Gastroesophageal sphincter (tissue), 4 donors: ENCODE measurements at places on chromosomes 6 and 20. TPM values are rescaled to one million over a fixed set of nuclear protein-coding genes. Genes with fewer than 3 reads are reported as not detected.

Gene BCLAF1
- total RNA-seq = 113 TPM

GRCh38 chr6:14459315-14459714, 341.7 kb downstream of the CD83 start:
- ATAC-seq = no peak

Gene PCSK2
- 8.5 TPM for total RNA-seq

DNA sequence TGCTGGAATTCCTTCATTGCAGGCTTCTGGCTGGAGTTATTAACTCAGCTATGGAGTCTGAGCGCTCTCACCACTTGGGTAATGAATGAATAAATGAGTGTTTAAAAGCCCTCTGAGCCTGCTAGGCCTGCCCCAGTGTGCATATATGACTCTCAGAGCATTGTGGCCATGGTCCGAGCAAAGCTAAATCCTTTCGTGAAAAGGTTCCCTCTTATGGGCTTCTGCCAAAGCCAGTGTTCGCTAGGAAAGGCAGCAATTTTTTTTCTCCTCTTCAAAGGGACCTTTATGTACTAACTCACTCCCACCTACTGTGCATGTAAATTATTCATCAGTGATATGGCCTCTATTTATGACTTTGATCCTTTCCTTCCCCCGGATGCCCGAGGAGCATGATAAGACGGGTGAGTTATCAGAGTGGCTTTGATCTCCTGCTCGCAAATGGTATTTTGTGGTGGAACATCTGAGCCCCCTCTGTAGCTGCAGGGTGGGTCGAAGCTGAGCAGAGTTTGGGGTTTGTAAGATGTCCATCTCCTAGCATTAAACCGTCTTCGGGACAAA, 88.6 kb downstream of the LINC00237 start:
- no peak for ATAC-seq

GRCh38 chr6:13710552-13711323, 897 bp downstream of the RANBP9 start:
- no peak for ATAC-seq

Gene STMND1
- not detected for total RNA-seq

DNA sequence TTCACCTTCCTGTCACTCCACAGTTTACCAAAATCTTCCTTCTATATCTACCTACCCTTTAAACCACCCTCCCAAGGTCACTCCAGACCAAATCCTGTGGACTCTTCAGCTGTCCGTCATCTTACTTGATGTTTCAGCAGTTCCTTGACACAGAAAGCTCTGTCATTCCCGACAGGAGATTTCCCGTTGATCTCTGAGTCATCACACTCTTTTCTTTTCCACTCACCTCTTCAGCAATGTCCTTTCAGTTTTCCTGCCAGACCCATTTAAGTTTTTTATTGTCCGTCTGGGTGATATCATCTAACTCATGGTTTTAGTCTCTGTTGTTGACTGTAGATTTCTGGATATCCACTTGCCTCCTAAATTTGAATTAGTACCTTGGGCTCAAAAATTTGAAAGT, 69.9 kb upstream of the SCGN start:
- ATAC-seq = no peak

DNA sequence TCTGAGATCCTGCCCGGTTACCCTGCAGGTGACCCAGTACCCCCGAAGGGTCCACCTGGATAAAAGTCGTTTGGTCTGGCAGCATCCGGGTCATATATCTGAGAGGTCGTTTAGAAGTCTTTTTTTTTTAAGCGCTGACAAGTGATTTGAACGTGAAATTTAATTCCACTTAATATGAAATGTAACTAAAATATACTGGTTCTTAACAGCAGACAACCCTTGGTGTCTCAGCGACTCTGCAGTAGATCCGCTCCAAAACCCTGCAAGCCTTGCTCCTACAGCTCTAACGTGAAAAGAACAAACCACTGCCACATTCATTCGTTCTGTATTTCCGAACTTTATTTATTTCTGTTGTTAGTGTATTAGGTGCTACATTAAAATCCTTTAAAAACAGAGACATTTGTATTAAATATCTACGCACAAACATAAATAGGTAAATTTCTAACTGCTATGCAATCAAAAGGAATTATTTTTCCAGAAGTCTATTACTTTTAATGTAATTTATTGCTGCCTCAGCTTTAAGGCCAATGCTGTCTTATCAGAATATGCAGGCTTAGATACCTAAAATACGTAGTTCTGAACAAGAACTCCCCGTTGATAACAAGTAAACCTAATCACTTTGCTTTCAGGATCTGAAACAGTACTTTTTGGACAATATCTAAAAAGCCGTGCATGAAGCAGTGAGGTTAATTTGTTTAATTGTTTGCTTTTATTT, 33.5 kb upstream of the TCF21 start:
- no peak for ATAC-seq

Gene TSBP1
- not detected for total RNA-seq

Gene COX4I2
- total RNA-seq = 40.9 TPM

GRCh38 chr6:79656134-79656533, 25.0 kb downstream of the SH3BGRL2 start:
- no peak for ATAC-seq

DNA sequence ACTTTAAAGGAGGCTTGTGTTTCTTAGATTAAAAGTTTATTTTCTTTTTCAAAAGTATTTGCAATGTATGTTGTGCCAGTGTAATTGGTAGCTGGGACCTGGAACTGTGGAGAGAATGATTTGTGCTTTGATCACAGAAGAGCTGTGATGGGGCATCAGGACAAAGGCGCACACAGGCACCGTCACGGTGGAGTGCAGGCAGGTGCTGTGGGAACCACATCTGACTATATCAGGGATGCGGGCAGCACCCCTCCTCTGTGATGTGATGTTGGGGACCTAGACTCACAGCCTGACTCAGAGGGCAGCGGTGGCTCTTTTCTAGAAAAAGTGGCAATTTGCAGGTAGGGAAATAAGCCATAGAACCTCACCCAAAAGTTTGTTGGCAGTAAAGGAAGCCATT, 34.5 kb downstream of the SYTL3 start:
- ATAC-seq = no peak

Gene SSTR4
- not detected for total RNA-seq

DNA sequence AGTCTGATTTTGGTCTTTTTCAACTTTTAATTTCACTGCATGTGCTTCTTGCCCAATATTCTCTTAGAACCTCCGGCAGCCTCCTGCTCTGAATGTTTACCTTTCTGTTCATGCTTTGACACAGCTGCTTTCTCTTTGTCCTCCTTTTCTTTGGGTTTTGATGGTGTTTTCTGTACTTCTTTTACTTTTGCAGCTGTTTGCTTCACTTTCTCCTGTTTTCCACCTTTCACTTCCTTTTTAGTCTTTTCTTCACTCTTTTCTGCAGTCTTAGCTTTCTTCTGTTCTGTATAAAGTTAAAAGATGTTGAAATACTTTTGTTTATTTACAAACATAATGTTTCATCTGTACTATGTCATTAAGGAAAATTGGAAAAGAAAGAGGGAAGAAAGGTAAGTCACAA, 133.1 kb downstream of the TRDN start:
- ATAC-seq = no peak

Gene MOG
- total RNA-seq = not detected

DNA sequence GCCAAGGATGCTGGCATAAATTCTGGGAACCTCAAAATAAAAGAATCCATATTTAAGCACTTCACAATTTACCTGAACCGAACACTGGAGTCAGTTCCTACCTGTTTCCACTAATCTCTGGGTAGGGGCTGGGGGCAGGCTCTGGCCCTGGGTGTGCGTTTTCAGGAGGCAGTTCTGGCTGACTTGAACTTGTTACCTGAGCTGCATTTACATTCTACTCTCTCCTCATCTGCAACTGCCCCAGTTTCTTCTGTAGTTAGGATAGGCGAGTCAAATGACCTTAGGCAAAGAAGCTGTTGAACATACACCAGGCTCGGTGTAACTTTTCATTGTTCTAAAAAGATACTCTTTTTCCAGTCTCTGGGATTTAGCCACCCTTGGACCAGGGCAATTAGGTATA, 13.2 kb downstream of the CARMIL1 start:
- no peak for ATAC-seq

DNA sequence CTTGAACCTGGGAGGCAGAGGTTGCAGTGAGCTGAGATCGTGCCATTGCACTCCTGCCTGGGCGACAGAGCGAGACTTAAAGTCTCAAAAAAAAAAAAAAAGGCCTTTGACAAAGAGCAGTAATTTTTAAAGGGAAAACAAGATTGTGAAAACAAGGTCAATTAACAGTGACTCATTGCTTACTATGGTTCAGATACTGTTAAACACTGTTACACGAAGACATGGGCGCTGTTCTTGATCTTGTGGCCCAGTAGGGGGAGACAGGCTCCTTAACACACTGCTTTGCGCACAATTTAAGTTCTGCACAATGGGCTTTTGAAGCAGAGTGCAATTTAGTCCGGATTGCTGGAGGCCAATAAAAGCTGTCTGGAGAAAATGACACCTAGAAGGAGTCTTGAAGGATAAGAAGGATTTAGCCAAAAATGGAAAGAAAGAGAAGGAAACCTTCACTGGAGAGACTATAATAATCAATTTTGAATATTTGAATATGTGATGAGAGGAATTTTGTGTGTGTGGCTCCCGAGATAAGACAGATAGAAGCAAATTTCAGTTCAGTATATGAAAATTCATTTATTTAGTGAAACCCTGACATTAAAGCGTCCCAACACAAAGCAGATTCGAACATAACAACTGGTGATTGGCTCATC, 6.0 kb upstream of the LATS1 start:
- peak; percentile 67 for ATAC-seq

Gene PLAGL1
- 16.1 TPM for total RNA-seq

Gene TRIM15
- total RNA-seq = not detected

DNA sequence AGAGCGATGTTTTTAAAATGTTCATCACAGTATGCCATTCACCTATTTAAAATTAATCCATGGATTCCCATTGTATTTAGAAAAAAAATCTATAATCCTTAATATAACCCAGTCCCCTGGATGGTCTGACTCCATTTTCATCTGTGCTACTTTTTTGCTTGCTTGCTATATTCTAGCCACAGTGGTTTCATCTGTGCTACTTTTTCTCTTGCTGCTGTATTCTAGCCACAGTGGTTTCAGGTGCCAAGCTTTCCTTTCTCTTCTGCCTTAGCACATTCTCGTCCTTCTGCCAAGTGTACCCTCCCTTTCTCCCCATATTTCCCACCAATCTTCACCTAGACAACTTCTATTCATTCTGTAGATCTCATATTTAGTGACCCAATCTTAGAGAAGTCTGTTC, 33.3 kb upstream of the SOX4 start:
- ATAC-seq = no peak

- no peak for ATAC-seq
These were observed 19.0 kb downstream of the HS3ST5 start for GRCh38 chr6:114323784-114324183.

Gene AKAP7
- total RNA-seq = 15.1 TPM

DNA sequence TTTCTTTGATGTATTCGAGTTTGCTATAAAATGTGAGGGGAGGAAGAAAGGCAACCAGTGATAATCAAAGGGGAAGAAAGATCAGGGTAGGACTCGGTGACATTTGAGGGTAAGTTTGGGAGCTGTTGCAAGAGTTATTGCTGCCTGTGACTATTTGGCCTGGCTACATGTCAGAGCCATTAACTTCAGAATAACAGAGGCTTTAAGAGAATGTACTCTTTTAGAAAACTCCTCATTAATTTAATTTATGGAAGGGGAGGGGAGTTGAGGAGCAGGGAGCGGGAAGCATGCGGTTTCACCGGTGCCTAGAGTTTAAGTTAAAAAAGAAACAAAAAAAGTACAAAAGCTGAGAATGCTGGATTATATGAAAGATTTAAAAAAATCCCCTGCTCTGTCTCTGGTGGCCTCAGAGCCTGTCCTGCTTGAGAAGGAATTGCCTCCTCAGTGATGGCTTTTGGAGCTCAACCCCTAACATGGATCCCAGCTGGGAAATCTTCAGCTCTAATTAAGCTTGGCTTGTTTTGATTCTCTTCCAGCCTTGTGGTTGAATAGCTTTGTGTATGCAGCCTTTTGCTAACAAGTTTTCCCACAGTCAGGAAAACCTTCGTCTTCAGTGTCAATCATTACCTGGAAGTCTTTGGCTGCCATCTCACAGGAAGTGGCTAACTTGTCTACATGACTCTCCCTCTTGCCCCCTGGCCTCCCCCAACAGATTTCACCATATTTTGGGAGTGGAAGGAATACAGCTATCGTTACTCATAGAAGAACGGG, 238.2 kb downstream of the SOX4 start:
- no peak for ATAC-seq

Gene KCNG1
- not detected for total RNA-seq

GRCh38 chr6:37359039-37359438, 5.3 kb downstream of the RNF8 start:
- ATAC-seq = no peak

DNA sequence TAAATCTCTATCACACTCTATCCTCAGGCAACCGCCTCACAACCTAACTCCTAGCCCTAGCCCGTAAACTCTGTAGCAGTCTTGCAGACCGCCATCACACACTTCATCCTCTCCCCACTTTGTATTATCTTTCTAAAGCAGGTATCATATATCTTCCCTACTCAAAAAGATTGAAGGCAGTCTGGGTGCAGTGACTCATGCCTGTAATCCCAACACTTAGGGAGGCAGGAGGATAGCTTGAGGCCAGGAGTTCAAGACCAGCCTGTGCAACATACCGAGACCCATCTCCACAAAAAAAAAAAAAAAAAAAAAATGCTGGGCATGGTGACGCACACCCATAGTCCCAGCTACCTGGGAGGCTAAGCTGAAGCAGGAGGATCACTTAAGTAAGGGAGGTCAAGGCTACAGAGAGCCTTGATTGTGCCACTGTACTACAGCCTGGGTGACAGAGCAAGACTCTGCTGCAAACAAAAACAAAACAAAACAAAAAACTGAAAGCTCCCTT, 22.9 kb downstream of the RANBP9 start:
- ATAC-seq = no peak

Gene LRRN4
- not detected for total RNA-seq

DNA sequence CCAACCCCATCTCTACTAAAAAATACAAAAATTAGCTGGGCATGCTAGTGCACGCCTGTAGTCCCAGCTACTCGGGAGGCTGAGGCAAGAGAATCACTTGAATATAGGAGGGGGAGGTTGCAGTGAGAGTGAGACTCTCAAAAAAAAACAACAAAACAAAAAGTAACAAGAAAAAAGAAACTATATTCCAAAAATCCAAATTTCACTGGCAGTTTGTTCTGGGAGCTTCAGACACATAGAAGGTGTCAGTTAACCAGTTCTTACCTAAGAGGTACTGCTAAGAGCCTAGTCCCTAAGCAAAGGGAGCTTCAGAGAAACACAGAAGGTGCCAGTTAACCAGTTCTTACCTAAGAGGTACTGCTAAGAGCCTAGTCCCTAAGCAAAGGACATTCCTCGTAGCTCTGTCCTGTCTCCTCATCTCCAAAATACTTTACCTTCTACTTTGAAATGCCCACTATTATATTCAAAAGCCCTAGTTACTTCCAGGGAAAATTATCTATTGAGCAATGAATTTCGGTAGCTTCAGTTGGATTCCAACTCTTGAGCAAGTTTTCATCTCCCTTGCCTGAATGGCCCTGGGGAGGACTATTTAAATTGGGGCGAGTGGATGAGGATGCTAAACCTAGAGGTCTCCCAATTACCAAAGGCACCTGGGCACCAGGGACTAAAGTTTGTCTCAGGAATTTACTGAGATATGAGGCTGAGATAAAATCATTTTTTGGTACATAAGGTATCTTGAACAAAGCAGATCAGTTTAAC, 41.0 kb downstream of the HFE start:
- ATAC-seq = no peak
